Colonic mucosa (tissue), 4 donors: ENCODE measurements at places on chromosomes 3 and 15. TPM values are rescaled to one million over a fixed set of nuclear protein-coding genes. Genes with fewer than 3 reads are reported as not detected.

- H3K36me3 ChIP-seq, result no peaks in the 10 kb centered on the region
- no peaks in the 10 kb centered on the region for H3K27me3 ChIP-seq
- no peak overlapping the region for H3K4me3 ChIP-seq
Observed at GRCh38 chr15:50880651-50881114, 27.8 kb upstream of the AP4E1 start.

DNA sequence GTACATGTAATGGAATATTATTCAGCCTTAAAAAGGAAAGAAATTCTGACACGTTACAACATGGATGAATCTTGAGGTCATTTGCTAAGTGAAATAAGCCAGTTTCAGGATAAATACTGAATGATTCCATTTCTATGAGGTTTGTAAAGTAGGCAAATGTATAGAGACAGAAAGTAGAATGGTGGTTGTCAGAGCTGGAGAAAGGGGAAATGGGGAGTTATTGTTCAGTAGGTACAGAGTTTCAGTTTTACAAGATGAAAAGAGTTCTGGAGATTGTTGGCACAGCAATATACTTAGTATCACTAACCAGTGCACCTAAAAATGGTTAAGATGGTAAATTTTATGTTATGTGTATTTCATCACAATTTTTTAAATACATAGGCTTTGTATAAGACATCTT, 60.6 kb downstream of the USP8 start:
- no peak overlapping the region for H3K27ac ChIP-seq
- H3K4me1 ChIP-seq, result no peaks in the 10 kb centered on the region
- no peaks in the 10 kb centered on the region for H3K27me3 ChIP-seq
- H3K36me3 ChIP-seq, result no peaks in the 10 kb centered on the region

DNA sequence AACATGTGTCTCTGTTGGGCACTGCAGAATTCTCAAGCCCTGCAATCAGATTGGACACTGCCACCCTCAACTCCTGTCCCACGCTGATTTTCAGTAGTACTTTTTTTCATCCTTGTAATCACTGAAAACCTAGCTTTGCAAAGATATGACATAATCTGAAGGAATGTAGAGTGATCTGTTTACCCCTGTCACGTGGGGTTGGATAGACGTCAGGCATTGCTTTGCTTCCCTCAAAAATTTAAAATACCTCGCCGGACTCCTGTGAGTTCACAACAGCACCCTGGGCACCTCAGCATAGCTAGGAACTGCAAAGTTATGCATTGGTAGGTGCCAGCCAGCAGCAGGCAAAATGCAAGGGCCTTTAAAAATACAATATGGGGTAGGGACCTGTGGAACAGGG, 71.1 kb upstream of the OXTR start:
- H3K27ac ChIP-seq, result no peak overlapping the region
- no peaks in the 10 kb centered on the region for H3K27me3 ChIP-seq
- no peak for DNase-seq
- H3K36me3 ChIP-seq, result no peaks in the 10 kb centered on the region

- H3K4me1 ChIP-seq, result no peaks in the 10 kb centered on the region
- H3K27me3 ChIP-seq, result no peaks in the 10 kb centered on the region
- H3K36me3 ChIP-seq, result no peaks in the 10 kb centered on the region
- peak overlapping the region; percentile 71 for H3K4me3 ChIP-seq
- peak overlapping the region; percentile 36 for H3K27ac ChIP-seq
- peak; percentile 53 for DNase-seq
Observed at GRCh38 chr3:155745795-155746550, 1.1 kb upstream of the PLCH1 start.

DNA sequence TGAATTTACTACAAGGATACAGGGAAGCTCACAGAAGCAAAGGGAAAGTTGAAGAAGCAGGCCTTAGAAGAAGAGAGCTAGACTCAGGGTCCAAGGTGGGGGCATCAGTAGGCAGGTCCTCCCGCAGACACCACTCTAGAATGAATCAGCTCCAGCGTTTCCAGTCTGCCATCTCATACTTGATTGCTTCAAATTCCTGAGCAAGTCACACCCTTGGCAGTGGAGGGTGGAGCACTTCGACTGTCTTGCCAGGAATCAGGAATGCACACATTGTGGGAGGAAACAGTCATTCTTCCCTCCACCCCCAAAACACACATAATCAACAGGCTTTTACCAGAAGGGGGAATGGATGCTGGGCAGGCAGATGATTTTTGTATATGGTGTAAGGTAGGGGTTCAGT, 78.5 kb downstream of the CHCHD6 start:
- no peaks in the 10 kb centered on the region for H3K4me1 ChIP-seq
- no peak overlapping the region for H3K4me3 ChIP-seq
- peak overlapping the region; percentile 36 for H3K27ac ChIP-seq
- no peaks in the 10 kb centered on the region for H3K27me3 ChIP-seq

DNA sequence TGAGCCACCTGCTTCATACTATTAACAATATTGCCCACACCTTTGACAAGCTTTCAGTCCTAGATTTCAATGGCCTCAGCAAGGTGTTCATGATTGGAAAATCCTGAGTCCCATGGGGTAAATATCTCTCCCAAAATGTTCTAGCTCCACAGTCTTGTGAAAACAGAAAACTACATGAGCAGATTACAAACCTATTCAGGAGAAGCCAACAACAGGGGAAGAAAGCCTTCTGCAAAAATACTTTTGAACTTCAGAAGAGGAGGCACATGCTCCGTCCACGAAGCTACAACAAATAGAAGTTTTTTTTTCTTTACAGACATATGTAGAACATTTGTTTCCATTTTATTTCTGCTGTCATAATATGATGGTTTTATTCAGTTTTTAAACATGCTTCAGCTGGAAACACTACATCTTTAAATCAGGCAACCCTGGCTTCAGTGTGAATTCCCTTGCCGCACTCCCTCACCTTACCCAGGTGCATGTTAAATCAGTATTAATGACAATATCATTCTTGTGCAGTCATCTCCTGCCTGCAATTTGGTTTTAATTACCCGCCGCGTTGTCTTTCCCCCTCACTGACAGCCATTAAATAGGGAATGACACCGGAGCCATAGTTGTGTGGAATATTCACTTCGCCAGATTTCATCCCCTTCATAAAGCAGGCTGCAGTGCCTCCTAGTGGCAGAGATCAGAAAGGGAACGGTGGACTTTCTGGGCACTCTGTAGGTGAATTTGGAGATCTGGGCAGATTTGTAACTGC, 725.5 kb upstream of the ARRDC4 start:
- H3K4me1 ChIP-seq, result no peaks in the 10 kb centered on the region
- H3K27me3 ChIP-seq, result no peaks in the 10 kb centered on the region
- no peaks in the 10 kb centered on the region for H3K36me3 ChIP-seq
- peak; percentile 41 for DNase-seq
- H3K4me3 ChIP-seq, result no peak overlapping the region
- H3K27ac ChIP-seq, result no peak overlapping the region

GRCh38 chr3:38031022-38031994, 1.9 kb upstream of the PLCD1 start:
- H3K4me1 ChIP-seq, result peaks cover 6% of the 10 kb centered on the region
- no peak overlapping the region for H3K27ac ChIP-seq
- H3K27me3 ChIP-seq, result peaks cover 5% of the 10 kb centered on the region
- no peaks in the 10 kb centered on the region for H3K36me3 ChIP-seq
- peak; percentile 84 for DNase-seq

DNA sequence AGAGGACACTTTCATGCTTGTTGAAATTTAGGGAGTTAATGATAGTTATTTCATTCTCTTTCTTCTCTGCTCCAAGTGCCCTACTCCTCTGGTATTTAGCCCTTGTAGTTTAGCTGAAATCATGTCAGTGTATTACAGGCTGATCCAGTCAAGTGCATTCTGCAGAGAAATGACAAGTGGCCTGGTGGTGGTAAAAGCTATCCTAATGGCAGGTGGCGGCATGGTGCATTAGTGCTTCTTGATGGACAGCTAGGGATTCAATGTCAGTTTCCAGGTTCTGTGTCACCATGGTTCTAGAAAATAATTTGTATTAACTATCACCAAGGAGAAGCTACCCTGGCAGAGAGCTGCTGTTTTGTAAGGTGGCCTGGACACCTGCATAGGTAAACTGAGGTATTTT, 90.0 kb upstream of the BNIP2 start:
- no peaks in the 10 kb centered on the region for H3K4me1 ChIP-seq
- no peaks in the 10 kb centered on the region for H3K27me3 ChIP-seq
- H3K36me3 ChIP-seq, result no peaks in the 10 kb centered on the region

DNA sequence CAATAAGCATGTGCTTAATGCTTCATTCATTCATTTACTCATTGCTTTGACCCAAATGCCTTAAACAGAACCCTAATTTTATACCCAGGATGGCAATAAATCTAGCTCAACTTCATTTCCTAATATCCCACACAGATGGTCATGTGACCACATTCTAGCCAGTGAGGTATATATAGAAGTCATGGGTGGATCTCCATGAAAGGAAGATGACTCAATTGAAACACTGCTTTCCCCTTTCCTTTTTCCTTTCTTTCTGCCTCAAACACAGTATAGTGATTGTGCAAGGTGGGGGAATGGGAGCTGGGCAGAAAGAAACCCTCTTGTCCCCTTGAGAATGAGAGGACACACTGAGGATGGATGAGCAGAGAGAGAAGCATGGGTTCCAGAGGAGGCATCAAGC, 183.5 kb upstream of the PRICKLE2 start:
- DNase-seq, result no peak
- H3K4me3 ChIP-seq, result no peak overlapping the region
- no peaks in the 10 kb centered on the region for H3K27me3 ChIP-seq
- no peaks in the 10 kb centered on the region for H3K36me3 ChIP-seq

The SNX4 gene
- total RNA-seq, result 59.7 TPM

The GRAMD1C gene
- total RNA-seq, result 10.2 TPM

The CAPN3 gene
- total RNA-seq, result 6.8 TPM

The PLA2G4D gene
- 0.24 TPM for total RNA-seq

The NR2E3 gene
- 0.35 TPM for total RNA-seq
